Renal cortex interstitium (tissue), 15 donors: ENCODE measurements at places on chromosomes 6 and 20. TPM values are rescaled to one million over a fixed set of nuclear protein-coding genes. Genes with fewer than 3 reads are reported as not detected.

DNA sequence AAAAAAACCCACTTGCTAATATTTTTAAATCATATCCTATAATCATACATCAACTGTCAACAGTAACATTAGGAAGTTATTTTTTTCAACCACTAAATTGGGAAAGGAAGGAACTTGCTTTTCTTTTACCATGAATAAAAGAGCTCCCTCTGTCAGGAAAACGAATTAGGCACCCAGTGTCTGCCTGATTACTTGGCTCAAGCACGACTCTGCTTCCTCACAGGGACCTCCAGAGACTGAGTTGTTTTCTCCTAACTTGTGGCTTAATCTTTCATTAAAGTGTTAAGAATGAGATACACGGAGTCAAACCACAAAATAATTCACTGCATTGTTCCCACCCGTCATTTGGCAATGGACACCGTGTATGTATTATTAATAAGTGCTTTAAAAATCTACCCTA lies 1405.1 kb upstream of the EYS start:
- no peak for DNase-seq

- no peak for DNase-seq
Observed at GRCh38 chr6:18985061-18985460, 597.9 kb downstream of the RNF144B start.

- DNase-seq: no peak
Observed at GRCh38 chr20:31707994-31708735, 14.5 kb downstream of the BCL2L1 start.

The VIP gene
- polyA plus RNA-seq: 0.84 TPM

The DIDO1 gene
- polyA plus RNA-seq: 61.4 TPM
